NCI-H1048 (cell line): ENCODE measurements at places on chromosomes 3 and 15.

DNA sequence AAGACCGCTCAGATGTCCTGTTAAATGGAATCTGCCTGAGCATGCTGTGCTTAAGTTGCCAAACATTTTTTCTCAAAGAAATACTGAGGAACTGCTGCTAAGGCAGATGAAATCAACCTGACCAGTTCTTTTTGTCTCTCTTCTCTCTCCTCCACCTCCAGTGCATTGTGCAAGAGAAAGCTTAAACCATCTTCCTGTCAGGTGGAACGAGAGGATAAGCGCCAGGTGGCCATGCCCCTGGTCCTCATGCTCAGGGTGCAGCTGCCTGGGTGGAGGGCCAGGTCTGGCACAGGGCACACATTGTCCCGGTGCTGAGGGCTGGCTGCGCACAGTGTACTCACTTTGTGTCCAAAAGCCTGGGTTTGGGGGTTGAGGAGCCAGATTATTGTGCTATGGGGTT is 176.2 kb upstream of the TP63 start:
- DNase-seq, result no peak

- no peak for DNase-seq
These were observed 154.8 kb downstream of the WDR76 start for GRCh38 chr15:43981576-43981975.

DNA sequence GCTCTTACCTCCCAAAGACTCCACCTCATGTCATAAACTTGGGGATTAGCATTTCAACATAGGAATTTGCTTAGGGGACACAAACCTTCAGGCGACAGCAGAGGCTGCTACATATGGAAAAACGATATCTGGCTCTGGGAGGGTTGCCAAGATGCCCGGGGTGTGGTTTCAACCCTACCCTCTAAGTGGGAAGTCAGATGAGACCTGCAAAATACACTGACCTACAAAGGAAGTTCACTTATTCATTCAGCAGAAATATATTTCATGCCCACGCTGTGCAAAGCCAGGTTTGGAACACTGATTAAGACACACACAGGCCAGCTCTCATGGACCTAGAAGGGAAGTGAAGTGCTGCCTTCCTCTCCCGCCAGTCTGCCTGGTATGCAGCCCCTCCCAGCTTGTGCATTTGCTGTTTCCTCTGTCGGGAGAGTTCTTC is 239.3 kb downstream of the FEZF2 start:
- peak; percentile 16 for DNase-seq

GRCh38 chr3:72344236-72344635 is 504.0 kb downstream of the SHQ1 start:
- no peak for DNase-seq

DNA sequence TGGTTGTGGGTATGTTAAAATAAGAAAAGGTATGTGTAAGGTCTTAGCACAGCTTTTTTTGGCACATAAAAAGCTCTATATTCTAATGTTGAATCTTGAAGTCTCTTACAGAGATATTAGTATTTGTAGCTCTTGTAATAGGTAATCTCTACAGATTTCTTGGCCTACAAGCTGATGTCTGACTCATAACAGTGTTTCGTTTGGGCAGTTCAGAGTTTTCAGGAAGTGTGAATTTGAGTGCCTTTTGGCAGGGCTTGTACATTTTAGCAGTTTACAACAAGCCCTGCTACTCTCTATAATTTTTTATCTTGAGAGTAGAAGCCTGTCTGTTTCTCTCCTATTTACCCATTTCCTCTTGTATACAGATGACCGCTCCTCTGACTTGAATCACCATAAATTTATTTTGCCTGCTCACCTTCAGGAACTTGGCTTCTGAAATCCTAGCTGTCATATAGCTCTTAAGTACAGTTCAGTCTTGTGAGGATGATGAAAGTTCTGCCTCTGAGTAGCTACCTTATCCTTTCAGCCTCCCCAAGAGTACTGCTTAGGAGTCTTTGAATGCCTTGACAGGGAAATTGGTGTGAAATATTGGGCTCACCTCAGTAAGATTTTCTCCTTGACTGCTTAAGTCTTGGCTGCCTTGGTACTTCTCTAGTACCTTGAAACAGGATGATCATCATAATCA is 419.9 kb upstream of the RARB start:
- DNase-seq, result no peak

- DNase-seq, result no peak
These were observed 69.5 kb downstream of the CADPS start for GRCh38 chr3:62805580-62806277.

- no peak for DNase-seq
These were observed 27.5 kb downstream of the POLG start for GRCh38 chr15:89307046-89307587.

- no peak for DNase-seq
These were observed 285.0 kb upstream of the LYSMD4 start for GRCh38 chr15:100018191-100018590.

DNA sequence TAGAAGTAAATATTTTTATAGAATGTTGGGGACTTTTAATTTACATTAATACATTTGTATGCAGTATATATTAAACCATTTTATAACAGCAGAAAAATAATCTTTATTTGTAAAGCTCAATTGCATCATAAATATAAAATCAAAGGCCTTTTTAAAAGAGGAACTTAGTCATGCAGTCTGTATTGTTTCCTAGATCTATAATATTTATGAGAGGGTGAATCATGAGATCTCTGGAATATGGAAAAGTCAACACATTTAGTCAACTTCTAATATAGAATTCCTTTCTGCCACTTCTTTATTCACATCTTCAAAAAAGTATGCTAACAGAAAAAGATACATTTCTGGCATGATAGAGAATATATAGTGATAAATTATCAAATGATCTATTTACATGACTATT is 410.3 kb upstream of the ZNF385D start:
- no peak for DNase-seq

DNA sequence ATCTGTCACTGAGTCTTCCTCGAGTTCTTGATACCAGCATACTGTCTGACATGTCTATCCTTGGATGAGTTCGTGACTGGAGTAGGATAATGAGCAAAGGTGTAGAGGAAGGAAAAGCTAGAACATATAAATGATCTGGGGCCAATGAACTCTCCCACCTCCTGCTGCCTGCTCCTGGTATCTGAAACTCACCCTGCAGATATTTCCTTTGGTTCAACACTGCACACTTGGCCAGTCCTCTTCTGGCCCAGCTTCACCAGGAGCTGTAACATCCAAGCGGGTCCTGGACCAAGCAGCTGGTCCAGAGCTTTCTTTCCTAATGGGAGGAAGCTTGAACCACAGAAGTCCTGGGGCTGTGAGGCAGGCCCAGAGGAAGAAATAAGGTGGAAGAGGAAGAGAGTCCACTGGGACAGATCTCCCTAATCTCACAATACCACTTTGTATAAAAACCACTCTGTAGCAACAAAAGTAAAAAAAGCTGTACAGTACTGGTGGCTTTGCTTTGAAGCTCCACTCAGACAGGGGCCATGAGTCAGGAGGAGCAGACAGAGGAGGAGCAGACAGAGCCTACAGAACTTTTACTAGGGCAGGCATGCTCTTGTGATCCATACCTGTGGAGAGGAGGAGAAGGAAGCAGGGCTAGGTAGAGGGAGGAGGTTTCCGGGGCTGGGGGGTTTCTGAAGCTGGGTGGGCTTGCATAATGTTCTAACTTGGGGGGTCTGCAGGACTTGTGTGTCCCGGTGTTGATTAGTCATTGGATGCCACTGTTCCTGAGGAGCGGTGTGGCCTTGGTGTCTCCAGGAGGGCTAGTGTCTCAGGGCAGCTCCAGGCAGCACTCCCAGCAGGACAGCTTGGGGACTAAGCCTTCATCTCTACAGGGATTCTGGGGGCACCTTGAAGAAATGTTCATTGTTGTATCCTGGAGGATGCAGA is 166.9 kb downstream of the ABHD5 start:
- no peak for DNase-seq

DNA sequence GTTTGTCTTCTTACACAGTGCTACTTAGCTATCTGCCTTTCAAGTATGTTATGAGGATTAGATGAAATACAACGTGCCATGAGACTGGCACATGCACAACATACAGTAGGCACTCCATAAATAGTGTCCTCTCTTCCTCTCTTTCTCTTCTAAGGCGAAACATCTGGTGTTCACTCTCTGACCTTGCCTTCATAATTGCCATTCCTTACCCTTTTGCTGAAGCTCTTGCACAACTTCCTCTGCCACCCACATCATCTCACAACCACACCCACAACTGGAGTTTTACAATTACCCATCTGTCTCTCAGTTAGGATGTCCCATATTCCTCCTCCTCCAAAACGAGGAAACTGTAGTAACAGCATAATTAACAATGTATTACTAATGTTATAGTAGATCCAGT is 26.4 kb upstream of the ACP3 start:
- no peak for DNase-seq

DNA sequence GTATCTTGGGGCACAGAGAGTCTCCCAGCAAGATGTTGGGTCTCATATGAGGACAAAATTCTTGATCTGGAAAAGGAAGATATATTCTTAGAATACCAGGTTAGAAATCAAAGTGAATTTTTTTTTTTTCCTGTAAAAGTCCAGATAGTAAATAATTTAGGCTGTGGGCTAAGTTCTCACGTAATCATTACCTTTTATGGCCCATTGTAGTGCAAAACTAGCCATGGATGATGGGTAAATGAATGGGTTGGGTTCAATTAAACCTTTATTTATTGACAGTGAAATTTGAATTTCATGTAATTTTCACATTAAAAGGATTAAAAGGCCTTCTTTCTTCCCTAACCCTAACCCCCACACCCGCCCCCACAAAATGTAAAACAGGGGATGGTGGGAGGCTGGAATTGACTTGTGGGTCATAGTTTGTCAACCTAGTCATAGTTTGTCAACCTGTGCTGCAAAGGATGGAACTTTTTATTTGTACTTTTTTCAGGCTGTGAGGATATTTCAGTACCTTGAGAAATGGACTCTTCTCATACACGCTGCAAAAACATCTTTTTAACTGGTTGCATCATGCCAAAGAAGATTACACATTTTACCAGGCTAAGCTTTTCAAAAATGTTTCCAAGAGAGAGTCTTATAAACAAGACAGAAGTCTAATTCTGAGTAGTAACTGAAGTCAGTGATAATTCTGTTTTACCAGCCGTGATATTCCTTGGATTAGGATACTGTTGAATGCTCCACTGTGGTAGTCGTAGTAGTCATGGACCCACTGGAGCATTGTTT is 138.8 kb downstream of the AKAP13 start:
- DNase-seq, result no peak

GRCh38 chr15:90074023-90074422 is 28.2 kb downstream of the IDH2 start:
- no peak for DNase-seq

- DNase-seq, result no peak
These were observed 90.5 kb downstream of the SH3GL3 start for GRCh38 chr15:83537606-83538005.

DNA sequence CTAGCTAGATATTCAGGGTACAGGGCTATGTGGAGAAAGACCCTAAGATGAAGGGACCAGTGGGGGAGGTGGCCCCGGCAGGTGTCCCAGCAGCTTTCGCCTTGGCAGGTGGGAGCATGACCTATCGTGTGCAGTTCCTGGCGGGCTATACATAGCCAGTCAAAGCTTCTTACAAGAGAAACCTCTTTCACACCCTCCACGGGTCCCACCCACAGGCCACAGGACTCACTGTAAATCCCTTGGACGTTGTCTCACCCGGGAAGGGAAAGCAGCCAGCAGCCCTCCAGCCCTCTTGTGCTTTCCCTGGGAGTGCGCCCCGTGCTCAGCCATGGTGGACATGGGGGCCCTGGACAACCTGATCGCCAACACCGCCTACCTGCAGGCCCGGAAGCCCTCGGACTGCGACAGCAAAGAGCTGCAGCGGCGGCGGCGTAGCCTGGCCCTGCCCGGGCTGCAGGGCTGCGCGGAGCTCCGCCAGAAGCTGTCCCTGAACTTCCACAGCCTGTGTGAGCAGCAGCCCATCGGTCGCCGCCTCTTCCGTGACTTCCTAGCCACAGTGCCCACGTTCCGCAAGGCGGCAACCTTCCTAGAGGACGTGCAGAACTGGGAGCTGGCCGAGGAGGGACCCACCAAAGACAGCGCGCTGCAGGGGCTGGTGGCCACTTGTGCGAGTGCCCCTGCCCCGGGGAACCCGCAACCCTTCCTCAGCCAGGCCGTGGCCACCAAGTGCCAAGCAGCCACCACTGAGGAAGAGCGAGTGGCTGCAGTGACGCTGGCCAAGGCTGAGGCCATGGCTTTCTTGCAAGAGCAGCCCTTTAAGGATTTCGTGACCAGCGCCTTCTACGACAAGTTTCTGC is 15.0 kb downstream of the GRK7 start:
- DNase-seq, result no peak

DNA sequence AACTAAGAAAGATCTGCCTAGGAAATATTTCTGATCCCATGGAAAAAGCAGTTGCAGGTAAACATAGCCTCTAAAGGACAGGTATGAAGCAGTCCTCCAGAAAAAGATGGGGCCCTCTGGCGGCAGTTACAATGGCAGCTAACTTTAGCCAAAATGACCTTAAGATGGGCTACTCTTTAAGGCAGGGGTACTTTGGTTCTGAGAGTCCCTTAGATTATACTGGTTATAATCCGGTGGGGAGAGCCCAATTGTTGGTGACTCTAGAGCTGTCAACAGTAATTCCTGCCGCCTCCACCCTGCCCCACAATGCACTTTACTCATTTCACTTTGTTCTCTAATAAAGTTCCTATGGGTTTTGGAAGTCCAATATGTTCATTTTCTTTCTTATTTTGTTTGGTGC is 412.8 kb upstream of the WNT5A start:
- no peak for DNase-seq

DNA sequence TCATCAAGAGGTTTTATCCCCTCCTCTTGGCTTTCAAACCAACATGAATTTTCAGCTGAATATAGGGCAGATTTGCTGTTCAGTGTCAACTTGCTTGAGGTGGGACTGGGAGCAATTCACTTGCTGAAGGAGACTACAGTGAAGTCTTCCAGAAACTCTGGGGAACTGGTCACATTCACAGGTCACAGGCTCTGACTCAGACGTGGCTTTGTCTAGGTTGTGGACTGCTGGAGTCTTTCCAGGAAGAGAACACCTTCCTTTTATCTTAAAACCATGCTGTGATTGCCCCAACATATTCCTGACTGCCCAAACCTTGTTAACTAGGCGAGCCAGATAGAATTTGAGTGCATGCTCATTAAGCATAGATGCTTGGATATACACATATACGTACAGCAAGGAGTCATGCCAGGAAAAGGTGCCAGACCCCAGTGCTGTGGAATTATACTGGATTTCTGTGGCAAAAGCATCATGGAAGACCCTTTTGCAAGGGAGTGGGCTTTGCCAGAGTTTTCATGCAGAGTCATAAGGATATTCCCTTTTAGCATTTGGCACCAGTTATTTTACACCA is 399.1 kb upstream of the TBL1XR1 start:
- DNase-seq, result no peak

DNA sequence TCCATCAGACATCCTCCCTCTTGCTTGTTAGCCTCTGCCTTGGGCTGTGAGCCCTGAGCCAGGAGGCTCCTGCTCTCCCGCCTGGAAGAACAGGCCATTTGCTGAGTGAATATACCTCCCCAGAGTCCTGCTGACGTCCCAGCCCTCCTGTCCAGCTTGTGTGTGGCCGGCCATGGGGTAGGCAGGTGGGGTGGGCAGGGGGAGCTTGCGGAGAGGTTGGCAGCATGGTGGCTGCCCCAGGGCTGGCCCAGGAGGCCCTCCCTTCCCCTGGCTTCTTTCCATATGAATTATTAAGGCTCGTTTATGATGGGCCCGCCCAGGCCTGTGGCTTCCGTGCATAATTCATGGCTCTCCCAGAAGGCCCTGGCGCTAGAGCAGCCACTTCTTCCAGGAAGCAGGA is 18.7 kb downstream of the CACNA2D2 start:
- no peak for DNase-seq

- no peak for DNase-seq
These were observed 43.2 kb upstream of the CMSS1 start for GRCh38 chr3:99774467-99774866.
